ENCODE measurements at places on chromosomes 3 and 15. TPM values are rescaled to one million over a fixed set of nuclear protein-coding genes. Genes with fewer than 3 reads are reported as not detected.

The GOLGA8K gene
- total RNA-seq: not detected

The TMC3 gene
- not detected for total RNA-seq

The CCDC39 gene
- not detected for total RNA-seq

The AGBL1 gene
- total RNA-seq: not detected

The GNAT1 gene
- not detected for total RNA-seq

The HEG1 gene
- 51.8 TPM for total RNA-seq

The BCHE gene
- total RNA-seq: 4.4 TPM

DNA sequence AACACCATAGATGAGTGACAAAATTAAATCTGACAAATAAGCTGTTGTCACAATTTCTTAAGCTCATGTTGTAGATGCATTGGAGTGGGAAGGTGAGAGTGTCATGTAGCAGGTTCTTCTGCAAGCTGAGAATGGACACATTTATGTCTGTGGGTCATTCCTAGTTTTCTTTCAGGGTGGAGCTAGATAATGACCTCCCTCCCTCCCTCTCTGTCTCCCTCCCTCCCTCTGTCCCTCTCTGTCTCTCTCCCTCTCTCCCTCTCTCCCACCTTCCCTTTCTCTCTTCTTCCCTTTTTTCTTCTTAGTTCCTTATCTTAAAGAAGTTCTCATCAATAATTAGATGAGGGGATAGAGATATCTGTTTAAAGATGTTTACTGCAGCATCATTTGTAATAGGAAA, 36.0 kb downstream of the PXYLP1 start:
- H3K36me3 ChIP-seq: no peaks in the 10 kb centered on the region
- H3K27me3 ChIP-seq: no peaks in the 10 kb centered on the region
- H3K4me3 ChIP-seq: no peak overlapping the region

GRCh38 chr15:86278586-86278985, 198.9 kb downstream of the AGBL1 start:
- H3K27ac ChIP-seq: no peak overlapping the region
- H3K4me3 ChIP-seq: no peak overlapping the region
- H3K36me3 ChIP-seq: no peaks in the 10 kb centered on the region
- H3K27me3 ChIP-seq: peaks cover 3% of the 10 kb centered on the region

DNA sequence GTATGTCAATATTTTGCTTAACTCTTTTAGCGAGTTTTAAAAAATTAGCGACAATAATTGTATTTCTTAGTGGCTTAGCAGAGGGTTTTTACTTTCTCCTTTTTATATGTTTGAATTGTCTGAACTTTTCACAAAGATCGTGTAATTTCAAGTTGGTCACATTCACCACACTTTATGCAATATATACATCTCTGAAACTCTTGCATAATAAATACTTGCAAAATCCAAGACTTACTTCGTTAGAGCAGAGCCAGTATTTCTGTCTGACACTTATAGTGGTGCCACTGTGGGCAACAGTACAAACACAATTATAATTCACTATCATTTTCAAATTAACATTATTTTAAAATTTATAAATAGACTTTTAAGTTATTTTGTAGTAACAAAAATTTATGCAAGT, 62.0 kb downstream of the SUCNR1 start:
- no peaks in the 10 kb centered on the region for H3K36me3 ChIP-seq
- DNase-seq: no peak

GRCh38 chr3:135310317-135310716, 515.3 kb downstream of the EPHB1 start:
- no peak overlapping the region for H3K4me3 ChIP-seq
- no peak overlapping the region for H3K27ac ChIP-seq
- no peaks in the 10 kb centered on the region for H3K27me3 ChIP-seq
- no peaks in the 10 kb centered on the region for H3K36me3 ChIP-seq
- no peak for DNase-seq

GRCh38 chr3:108093616-108094015, 2.8 kb upstream of the CD47 start:
- H3K4me1 ChIP-seq: peaks cover 18% of the 10 kb centered on the region
- no peaks in the 10 kb centered on the region for H3K36me3 ChIP-seq
- H3K27me3 ChIP-seq: no peaks in the 10 kb centered on the region
- no peak overlapping the region for H3K4me3 ChIP-seq
- no peak for DNase-seq

GRCh38 chr3:187044206-187044605, 95.1 kb downstream of the RPL39L start:
- H3K27ac ChIP-seq: no peak overlapping the region
- H3K36me3 ChIP-seq: no peaks in the 10 kb centered on the region
- H3K27me3 ChIP-seq: no peaks in the 10 kb centered on the region
- H3K4me1 ChIP-seq: peaks cover 5% of the 10 kb centered on the region

DNA sequence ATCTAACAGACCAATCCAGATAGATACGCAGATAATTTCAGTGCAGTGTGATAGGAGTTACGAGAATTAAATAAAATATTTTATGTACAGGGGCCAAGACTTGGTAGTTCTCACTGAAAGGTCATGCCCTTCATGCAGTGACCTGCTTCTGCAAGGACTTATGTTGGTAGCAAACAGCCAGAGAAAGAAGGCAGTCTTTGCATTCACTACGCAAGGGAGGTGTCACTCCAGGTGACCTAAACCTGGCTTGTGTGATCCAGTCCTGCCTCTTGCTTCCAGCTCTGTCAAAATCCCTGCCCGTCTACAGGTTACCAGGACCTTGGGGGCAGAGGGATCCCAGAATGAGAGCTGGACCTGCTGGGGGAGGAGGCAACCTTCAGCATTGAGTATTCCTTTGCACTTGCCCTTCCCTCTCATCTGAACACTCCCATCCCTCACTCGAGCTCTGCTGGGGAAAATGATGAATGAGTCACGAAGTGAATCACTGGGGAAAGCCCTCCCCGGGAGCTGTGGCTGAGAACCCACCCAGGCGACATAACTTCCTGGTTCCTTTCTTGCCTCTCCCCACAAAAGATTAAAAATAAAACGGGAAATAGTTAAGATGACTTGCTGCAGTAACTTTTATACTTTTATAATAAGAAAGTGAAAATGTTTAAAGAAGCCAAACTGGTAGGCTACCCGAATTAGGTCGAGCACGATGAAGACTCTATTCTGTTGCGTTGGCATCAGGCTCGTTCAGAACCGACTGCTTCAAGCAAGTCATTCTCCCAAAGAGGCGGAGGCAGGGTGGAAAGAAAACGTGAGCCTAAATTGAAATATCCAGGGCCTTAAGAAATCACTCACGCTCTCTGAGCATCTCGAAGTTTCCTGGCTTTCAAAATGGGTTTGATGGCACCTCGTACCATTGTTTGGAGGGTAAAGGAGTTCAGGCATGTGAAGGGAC, 216.1 kb downstream of the SLCO3A1 start:
- H3K27me3 ChIP-seq: no peaks in the 10 kb centered on the region
- peaks cover 4% of the 10 kb centered on the region for H3K4me1 ChIP-seq
- H3K36me3 ChIP-seq: no peaks in the 10 kb centered on the region
- peak; percentile 49 for DNase-seq
- H3K4me3 ChIP-seq: no peak overlapping the region

DNA sequence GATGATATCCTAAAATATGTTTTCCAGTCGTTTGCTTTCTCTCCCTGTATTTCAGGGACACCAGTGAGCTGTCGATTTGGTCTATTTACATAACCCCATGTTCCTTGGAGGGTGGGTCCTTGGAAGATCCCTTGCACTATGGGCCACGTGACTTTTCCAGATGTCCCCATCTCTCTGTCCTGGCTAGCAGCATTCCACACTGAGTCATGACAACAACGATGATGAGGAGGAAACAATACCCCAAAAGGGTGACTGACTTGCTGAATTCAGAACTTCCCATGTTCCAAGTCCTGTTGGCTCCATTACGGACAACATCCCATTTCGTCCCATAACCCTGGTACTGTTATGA, 134.3 kb downstream of the NSMCE3 start:
- H3K4me3 ChIP-seq: no peak overlapping the region
- H3K27ac ChIP-seq: no peak overlapping the region
- no peaks in the 10 kb centered on the region for H3K4me1 ChIP-seq
- H3K36me3 ChIP-seq: no peaks in the 10 kb centered on the region

- no peak overlapping the region for H3K4me3 ChIP-seq
- no peaks in the 10 kb centered on the region for H3K36me3 ChIP-seq
- no peaks in the 10 kb centered on the region for H3K4me1 ChIP-seq
- no peaks in the 10 kb centered on the region for H3K27me3 ChIP-seq
- no peak for DNase-seq
- no peak overlapping the region for H3K27ac ChIP-seq
Measured at GRCh38 chr3:21540265-21540664, 210.7 kb downstream of the ZNF385D start.

- no peak overlapping the region for H3K27ac ChIP-seq
- no peak for DNase-seq
- no peaks in the 10 kb centered on the region for H3K4me1 ChIP-seq
- no peak overlapping the region for H3K4me3 ChIP-seq
- H3K36me3 ChIP-seq: no peaks in the 10 kb centered on the region
- H3K27me3 ChIP-seq: no peaks in the 10 kb centered on the region
Measured at GRCh38 chr3:157463816-157464215, 27.2 kb downstream of the PTX3 start.

GRCh38 chr3:151733613-151734012, at the start of gene AADACL2:
Gene AADACL2, plus strand, starts transcription at chr3:151733927. Its CDS starts 109 bp downstream, at chr3:151734036.
- no peaks in the 10 kb centered on the region for H3K27me3 ChIP-seq
- no peak within 1 kb of the TSS for H3K4me3 ChIP-seq
- no peak within 1 kb of the TSS for H3K27ac ChIP-seq
- H3K36me3 ChIP-seq: no peaks in the 10 kb centered on the region
- no peak for DNase-seq
- H3K4me1 ChIP-seq: no peaks in the 10 kb centered on the region

DNA sequence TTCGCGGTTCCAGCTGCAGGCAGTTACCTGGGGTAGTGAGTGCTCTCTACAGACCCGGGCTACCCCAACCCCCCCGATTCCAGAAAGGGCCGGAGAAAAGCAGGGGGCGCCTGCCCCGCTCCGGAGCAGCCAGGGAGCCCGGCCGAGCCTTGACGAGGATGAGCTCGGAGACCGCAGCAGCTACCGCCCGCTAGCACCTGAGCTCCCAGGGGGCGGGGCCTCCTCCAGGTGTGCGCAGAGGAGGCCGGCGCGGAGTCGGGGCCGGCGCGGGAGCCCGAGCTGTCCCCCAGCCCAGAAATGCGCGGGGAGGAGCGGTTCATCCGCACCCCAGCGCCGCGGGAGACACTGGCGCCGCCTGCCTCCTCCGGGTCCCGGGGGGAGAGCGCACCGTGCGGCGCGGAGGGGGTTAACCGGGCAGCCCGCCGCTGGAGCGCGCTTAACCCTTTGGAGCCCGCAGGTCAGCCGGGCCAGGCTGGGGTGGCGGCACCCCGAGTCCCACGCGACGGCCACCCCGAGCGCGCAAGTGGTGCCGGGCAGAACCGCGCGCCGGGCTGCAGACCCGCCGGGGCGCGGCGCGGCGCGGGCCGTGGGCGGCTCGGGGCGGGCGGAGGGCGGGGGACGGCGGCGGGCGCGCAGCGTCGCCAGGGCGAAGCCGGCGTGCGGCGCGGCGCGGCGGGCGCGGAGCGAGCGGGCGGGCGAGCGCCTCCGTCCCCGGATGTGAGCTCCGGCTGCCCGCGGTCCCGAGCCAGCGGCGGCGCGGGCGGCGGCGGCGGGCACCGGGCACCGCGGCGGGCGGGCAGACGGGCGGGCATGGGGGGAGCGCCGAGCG, at the start of gene CACNA1D:
TSS of gene CACNA1D (plus strand) at position 649 of the 829 bp plus-strand sequence. CDS start 556 bp downstream, outside the sequence.
- no peak within 1 kb of the TSS for H3K27ac ChIP-seq
- no peaks in the 10 kb centered on the region for H3K36me3 ChIP-seq
- H3K4me3 ChIP-seq: no peak within 1 kb of the TSS
- peaks cover 46% of the 10 kb centered on the region for H3K4me1 ChIP-seq
- peak; percentile 36 for DNase-seq
- no peaks in the 10 kb centered on the region for H3K27me3 ChIP-seq

DNA sequence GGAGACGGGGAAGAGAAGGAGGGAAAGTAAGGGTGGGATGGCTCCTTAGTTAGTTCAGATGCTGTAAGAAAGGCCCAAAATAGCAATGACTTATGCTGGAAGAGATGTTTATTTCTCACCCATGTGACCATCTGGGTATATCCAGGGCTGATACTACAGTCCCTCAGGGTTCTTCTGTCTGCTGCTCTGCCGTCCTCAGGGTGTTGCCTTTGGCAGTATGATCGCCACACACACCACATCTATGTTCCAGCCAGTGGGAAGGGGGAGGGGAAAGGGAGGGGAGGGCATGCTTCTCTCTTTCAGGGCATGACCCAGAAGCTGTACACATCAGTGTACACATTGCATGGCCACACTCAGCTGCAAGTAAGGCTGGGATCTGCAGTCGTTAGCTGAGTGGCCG, 10.2 kb downstream of the CD276 start:
- H3K36me3 ChIP-seq: no peaks in the 10 kb centered on the region
- no peak overlapping the region for H3K4me3 ChIP-seq
- no peak overlapping the region for H3K27ac ChIP-seq
- no peaks in the 10 kb centered on the region for H3K27me3 ChIP-seq
- H3K4me1 ChIP-seq: peaks cover 69% of the 10 kb centered on the region
- DNase-seq: no peak

- H3K27ac ChIP-seq: no peak overlapping the region
- no peak overlapping the region for H3K4me3 ChIP-seq
- no peak for DNase-seq
- no peaks in the 10 kb centered on the region for H3K36me3 ChIP-seq
- peaks cover 6% of the 10 kb centered on the region for H3K4me1 ChIP-seq
- no peaks in the 10 kb centered on the region for H3K27me3 ChIP-seq
Measured at GRCh38 chr15:72153269-72154000, 35.2 kb downstream of the SENP8 start.

DNA sequence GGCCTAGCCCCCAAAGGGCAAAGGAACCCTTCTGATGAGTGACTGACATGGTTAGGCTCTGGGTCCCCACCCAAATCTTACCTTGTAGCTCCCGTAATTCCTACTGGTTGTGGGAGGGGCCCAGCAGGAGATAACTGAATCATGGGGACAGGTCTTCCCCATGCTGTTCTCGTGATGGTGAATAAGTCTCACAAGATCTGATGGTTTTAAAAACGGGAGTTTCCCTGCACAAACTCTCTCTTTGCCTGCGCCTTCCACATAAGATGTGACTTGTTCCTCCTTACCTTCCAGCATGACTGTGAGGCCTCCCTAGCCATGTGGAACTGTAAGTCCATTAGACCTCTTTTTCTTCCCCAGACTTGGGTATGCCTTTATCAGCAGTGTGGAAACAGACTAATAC, 16.9 kb downstream of the TKT start:
- DNase-seq: no peak
- peaks cover 65% of the 10 kb centered on the region for H3K36me3 ChIP-seq
- no peaks in the 10 kb centered on the region for H3K27me3 ChIP-seq
- H3K27ac ChIP-seq: peak overlapping the region; percentile 13
- peaks cover 59% of the 10 kb centered on the region for H3K4me1 ChIP-seq

- H3K4me1 ChIP-seq: no peaks in the 10 kb centered on the region
- H3K27me3 ChIP-seq: no peaks in the 10 kb centered on the region
- no peak overlapping the region for H3K4me3 ChIP-seq
- H3K36me3 ChIP-seq: no peaks in the 10 kb centered on the region
- no peak for DNase-seq
- no peak overlapping the region for H3K27ac ChIP-seq
Measured at GRCh38 chr3:112594856-112595255, 33.0 kb downstream of the SLC35A5 start.

Data from adrenal gland (tissue), 19 donors.